ENCODE measurements at places on chromosomes 11 and 22.

GRCh38 chr11:111823131-111823530 is 48.2 kb downstream of the ALG9 start:
- no peak for DNase-seq

DNA sequence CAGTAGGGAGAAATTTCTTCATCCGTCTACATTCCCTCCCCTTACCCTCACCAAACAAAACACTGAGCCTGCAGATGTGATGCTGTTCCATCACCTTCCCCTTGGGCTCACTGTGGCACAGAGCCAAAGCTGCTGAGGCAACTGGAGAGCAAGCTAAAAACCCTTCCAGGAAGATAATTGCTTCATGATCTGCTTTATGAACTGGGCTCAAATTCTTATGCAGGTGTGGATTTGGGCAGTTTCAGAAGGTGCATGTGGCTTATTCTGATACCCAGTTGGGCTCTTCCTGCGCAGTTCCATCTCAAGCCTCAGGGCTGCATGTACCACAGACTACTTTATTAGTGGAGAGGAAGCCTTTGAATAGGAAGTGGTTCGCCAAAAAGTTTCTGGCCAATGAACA is 58.3 kb downstream of the AAMDC start:
- DNase-seq: no peak

- no peak for DNase-seq
These were observed 111.6 kb downstream of the PHF21B start for GRCh38 chr22:44898236-44898635.

DNA sequence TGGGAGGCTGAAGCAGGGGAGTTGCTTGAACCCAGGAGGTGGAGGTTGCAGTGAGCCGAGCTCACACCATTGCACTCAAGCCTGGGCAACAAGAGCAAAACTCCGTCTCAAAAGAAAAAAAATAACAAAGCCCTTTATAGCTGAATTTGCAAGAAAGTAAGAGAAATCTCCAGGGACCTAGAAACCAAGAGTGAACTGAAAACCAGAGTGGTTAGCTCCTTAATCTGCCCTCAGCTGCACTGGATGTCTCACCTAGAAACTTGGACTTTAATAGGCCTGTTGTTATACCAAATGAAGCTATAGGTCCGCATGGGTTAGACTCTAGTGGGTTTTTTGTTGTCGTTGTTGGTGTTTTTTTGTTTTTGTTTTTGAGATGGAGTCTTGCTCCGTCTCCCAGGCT is 4.1 kb downstream of the NEU3 start:
- no peak for DNase-seq

DNA sequence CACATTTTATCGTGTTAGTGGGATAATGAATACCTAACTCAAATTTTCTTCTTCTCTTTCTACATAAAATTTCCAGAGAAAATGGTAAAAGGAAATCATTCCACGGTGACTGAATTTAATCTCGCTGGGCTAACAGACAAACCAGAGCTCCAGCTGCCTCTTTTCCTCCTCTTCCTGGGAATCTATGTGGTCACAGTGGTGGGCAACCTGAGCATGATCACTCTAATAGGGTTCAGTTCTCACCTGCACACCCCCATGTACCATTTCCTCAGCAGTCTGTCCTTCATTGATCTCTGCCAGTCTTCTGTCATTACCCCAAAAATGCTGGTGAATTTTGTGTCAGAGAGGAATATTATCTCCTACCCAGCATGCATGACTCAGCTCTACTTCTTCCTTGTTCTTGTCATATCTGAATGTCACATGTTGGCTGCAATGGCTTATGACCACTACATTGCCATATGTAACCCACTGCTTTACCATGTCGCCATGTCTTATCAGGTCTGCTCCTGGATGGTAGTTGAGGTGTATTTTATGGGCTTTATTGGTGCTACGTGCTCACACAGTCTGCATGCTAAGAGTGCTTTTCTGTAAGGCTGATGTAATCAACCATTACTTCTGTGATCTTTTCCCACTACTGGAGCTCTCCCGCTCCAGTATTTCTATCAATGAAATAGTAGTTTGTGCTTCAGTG is 24.1 kb downstream of the OR10D3 start:
- no peak for DNase-seq

Measured in stimulated activated CD4-positive, alpha-beta T cell treated with anti-CD3 and anti-CD28 coated beads, Interleukin-2, amount 100 ng/mL, for 24 hours (primary cell).